ENCODE measurements at places on chromosomes 4 and X.

DNA sequence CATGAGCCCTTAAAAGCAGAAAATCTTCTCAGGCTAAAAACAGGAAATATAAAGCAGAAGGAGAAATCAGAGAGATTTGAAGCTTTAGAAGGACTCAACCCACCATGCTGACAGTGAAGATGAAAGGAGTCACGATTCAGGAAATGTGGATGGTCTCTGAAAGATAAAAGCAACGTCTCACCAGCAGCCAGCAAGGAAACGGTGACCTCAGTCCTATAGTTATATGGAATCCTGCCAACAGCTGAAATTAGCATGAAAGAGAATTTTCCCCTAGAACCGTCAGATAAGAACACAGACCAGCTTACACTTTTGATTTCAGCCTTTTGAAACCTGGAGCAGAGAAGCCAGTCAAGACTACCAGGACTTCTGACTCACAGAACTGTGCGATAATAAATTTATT lies 715.7 kb upstream of the HTR2C start:
- DNase-seq, result no peak

DNA sequence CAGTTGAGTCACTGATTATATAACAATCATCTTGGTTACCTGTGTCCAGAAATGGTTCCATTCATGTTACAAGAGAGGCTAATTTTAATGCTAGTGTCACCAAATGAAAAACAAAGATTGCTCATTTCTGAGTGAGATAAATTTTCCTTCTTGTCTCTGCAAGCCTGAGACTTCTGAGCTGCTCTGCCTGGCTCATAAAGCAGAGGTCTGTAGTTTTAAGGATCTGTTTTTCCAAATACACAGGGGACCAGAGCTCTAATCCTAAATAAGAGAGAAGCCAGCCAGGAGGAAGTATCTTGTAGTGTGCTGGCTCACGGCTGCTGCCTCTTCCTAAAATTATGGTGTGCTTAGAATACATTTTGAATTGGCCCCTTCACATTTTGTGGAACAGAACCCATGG lies 42.6 kb downstream of the CLDN34 start:
- no peak for DNase-seq

- DNase-seq, result no peak
Measured at GRCh38 chr4:5143940-5144339, 92.7 kb downstream of the STK32B start.

DNA sequence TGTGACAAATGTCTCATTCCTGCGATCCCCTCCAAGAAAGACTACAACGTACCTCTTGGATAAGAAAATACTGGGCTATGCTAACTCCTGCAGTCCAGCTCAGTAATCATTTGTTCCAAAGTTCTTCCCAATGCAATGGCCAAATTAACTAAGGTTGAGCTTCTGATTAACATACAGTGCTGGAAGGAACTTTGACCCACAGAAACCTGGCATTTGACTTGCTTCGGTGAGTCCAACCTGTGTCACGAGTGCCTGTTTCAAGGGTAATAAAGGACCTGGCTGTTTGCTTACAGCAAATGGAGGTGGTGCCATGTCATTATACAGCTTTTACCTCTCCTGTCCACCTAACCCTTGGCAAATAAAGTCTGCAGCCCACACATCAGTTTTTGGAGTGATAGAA lies 83.2 kb downstream of the RBM47 start:
- DNase-seq, result no peak

DNA sequence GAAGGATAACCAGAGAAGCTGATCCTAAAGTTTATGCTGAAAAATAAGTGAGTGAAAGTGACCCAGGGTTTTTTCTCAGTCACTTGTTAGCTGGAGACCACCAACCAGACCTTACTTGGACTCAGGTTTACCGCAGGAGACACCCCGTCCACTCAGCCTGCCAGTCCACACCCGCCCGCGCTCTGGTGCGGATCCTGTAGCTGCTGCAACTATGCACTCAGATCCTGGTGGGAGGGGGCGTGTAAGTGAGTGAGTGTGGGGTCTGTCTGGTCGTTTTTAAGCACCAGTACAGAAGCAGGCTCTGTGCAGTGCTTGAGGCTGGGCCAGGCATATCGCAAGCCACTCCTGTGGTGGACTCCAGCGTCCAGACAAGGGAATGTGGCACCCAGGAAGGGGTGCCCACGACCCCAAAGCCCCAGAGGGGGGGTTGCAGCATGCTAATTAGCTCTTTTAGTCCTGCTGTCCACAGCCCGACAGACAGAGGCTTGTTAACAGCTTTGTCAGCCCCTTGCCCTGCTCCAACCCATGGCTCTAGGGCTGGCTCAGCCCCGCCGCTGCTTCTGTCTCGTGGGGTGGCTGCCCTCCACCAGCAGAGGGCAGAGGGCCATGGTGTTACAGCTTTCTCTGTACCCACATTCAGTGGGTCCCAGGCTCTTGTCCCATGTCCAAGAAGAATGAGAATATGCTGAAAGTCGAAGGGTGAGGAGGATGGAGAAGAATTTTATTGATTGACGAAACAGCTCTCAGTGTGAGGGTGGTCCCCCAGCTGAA lies 40.4 kb upstream of the PPP1R2C start:
- DNase-seq, result no peak

- no peak for DNase-seq
Measured at GRCh38 chr4:175048906-175049305, 130.7 kb downstream of the ADAM29 start.

- no peak for DNase-seq
Measured at GRCh38 chr4:43163101-43163792, 270.7 kb downstream of the GRXCR1 start.

DNA sequence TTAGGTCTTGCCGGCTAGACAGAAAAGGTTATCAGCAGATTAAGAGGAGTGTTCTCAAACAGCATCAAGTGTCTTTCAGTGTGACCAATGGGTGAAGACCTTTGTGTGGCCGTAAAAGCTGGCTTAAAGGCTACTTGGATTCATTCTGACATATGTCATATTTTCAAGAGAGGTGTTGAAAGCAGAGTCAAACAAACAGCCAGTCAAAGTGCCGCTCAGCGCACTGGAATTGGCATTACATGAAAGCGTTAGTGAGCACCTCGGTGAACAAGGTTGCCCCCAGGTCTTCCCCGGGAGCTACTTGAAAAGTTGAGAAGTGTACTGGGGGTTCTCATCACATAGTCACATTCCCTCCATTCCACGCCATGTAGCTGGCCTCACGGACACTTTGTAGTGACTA lies 148.9 kb downstream of the SOX3 start:
- no peak for DNase-seq

DNA sequence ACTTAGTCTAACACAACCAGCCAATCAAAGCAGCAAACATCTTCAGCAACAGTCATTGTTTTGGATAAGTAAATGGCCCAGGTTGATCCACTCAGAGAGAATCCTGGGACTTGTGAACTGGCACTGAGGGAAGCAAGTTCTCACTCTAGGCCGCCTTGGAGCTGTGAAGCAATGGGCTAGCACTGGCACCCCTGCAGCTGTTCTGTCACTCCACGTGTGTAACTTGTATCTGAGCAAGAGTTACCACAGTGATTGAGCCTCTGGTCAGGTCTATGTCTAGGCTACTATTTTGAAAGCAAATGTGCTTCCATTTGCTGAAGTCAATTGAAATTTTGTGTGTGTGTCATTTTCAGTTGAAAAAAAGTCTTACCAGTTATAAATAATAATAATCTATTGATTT lies 57.2 kb upstream of the HS3ST1 start:
- no peak for DNase-seq

- no peak for DNase-seq
Measured at GRCh38 chr4:169823685-169824084, 65.9 kb upstream of the HPF1 start.

GRCh38 chrX:11464836-11465463 lies 171.7 kb downstream of the AMELX start:
- no peak for DNase-seq

- DNase-seq, result no peak
Measured at GRCh38 chrX:104193485-104193884, 27.2 kb downstream of the FAM199X start.

DNA sequence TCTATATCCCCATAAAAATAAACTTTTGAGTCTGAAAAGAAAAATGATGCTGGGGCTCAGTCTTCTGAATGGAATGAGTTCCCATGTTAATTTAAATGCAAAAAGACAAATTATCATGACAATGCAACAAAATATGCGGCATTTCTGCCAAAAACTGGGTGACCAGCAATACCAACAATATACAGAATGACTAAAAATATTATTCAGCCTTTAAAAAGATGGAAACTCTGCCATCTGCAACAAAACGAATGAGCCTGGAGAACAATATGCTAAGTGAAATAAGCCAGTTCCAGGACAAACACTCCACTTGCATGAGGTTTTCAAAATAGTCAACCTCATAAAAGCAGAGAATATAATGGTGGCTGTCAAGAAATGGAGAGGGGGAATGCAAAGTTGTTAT lies 558.5 kb downstream of the IL15 start:
- DNase-seq, result no peak

- DNase-seq, result no peak
Measured at GRCh38 chr4:107444-108429, 16.6 kb upstream of the ZNF718 start.

- no peak for DNase-seq
Measured at GRCh38 chrX:71210816-71211215, 12.2 kb upstream of the GJB1 start.

- DNase-seq, result no peak
Measured at GRCh38 chr4:2300431-2301224, 38.7 kb upstream of the MXD4 start.

GRCh38 chrX:112826023-112826422 lies 14.6 kb downstream of the AMOT start:
- DNase-seq, result no peak

DNA sequence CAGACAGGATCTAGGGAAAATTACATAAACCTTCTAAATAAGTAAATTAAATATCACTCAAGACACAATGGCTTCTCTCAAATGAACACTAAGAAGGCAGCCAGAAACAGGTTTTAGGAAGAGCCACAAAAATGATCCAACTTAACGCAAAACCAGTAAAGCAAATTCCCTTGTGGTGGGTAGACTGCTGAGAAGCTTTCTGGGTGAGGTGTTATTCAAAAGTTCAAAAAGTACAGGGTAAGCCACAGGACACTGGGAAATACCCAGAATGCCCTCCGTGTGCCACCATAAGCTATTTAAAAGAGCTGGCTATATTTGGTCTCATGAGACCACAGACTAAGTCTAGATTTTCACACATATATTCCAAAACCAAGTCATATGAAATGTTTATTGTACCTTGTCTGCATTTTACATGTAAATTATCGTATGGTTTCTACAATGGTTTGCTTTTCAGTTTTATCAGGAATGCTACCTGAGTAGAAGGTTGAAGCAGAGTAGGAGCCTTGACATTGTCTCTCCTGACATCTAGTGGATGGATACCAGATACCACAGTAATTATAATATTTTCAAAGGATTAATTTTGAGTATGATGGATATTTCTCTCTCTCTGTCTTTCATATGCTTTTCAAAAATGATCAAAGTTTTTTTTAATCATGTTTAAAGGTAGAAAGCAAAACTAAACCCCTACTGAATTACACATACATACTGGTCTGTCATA lies 109.3 kb upstream of the KLHL13 start:
- DNase-seq, result no peak

DNA sequence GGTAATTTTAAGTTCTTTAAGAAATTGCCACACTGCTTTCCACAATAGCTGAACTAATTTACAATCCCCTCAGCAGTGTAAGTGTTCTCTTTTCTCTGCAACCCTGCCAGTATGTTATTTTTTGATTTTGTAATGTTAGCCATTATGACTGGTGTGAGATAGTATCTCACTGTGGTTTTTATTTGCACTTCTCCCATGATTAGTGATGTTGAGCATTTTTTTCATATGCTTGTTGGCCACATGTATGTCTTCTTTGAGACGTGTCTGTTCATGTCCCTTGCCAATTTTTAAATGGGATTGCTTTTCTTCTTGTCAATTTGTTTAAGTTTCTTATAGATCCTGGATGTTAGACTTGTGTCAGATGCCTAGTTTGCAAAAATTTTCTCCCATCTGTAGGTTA lies 86.1 kb downstream of the BMP3 start:
- DNase-seq, result no peak

DNA sequence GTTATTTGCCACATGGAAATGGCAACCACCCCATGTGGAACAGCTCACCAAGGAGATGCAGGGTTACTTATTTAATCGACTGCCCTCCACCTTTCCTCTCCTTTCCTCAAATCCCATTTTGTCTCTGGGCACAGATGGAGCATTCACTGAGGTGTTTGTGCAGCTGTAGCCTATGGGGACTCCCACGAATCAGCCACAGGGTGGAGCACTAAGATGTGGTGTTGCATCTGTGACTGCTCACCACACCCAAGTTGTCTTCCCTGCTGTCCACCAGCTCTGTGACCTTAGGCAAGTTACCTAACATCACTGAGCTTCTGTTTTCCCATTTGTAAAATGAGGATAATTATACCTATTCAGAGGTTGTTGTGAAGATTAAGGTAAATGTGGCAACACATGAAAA lies 252.4 kb upstream of the CPEB2 start:
- DNase-seq, result no peak

DNA sequence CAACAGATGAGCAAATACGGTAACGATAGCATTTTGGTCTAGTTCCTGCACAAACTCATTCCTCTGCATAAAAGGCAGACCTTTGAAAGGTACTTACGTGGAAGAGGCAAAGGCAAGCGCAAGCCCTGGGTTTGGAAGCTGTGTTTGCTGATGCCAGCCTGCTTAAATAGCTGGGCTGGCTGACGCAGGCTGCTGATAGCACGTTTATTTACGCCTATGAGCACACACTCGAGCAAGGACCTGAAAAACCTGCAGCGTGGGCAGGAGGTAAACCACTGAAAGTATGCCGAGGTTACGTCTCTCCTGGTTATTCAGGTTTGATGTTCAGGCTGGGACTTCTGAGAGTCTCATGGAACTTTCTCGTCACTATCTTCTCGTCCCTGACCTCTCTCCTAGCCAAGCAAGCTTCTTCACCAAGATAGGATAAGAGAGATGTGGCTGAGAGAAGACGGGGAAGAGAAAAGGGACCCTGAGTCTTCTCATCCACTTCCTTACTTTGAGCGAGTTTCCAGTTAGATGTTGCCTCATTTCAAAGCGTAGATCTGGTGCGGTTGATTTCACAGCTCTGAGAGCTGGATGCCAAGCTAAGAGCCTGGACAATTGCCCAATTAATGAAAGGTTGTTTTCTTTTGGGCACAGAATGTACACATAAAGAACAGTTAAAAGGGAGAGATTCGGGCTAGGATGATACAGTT lies at the start of gene HOPX:
HOPX (minus strand) TSS at position 139 of the 695 bp plus-strand sequence. CDS start 23,480 bp downstream, outside the sequence.
- DNase-seq, result no peak

- no peak for DNase-seq
Measured at GRCh38 chrX:22652596-22652995, 347.2 kb upstream of the DDX53 start.

- DNase-seq, result no peak
Measured at GRCh38 chrX:86946569-86946968, 571.0 kb upstream of the KLHL4 start.
